Amniotic stem cell (primary cell): ENCODE measurements at places on chromosomes 16 and 17.
A peak's percentile ranks its signal among the peaks of the same experiment; 100 is the strongest.

DNA sequence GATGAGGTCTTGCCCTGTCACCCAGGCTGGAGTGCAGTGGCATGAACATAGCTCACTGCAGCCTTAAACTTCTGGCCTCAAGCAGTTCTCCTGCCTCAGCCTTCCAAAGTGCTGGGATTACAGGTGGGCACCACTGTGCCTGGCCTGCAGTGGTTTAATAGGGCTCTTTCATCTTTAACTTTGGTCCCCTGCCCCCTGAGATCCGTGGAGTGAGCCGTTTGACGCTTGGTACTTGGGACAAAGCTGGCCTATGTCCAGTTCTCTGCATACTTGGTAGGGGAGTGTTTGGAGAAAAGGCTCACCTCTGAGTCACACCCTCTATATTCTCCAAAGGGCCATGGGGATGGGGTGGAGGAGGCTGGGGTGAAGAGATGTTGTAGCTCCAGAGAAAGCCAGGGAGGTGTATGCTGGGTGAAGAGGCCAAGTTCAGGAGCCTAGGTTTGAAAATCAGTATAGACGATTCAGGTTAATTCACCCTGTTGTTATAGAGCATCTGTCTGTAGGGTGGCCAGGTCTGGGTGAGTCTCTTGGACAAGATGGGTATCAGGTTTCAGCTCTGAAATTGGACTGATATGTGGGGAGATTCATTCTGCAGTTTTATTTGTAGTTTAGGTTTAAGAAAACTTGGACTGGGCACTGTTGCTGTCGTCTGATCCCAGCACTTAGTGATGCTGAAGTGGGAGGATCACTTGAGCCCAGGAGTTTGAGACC is 17.6 kb downstream of the ABCC1 start:
- DNase-seq: peak; percentile 40

GRCh38 chr16:23907457-23907902 is 71.7 kb downstream of the PRKCB start:
- no peak for DNase-seq

DNA sequence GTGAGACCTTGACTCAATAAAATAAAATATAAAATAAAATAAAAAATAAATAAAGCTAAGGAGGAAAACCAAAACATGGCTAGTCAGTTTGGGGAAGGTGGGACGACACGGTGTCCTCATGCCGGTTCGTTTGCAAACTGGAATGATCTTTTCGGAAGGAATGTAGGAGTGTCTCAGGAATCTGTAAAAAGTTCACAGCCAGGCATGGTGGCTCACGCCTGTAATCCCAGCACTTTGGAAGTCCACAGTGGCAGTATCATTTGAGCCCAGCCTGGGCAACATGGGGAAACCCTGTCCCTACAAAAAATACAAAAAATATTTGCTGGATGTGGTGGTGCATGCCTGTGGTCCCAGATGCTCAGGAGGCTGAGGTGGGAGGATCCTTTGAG is 14.7 kb upstream of the RPTOR start:
- DNase-seq: no peak

GRCh38 chr17:35287286-35287811 is 44.5 kb downstream of the SLFN5 start:
- no peak for DNase-seq

- no peak for DNase-seq
Observed at GRCh38 chr16:79869304-79870015, 268.9 kb upstream of the MAF start.
